ENCODE measurements at places on chromosomes 6 and 20.

- DNase-seq = no peak
Observed at GRCh38 chr6:106390088-106390487, 29.6 kb downstream of the CRYBG1 start.

- no peak for DNase-seq
Observed at GRCh38 chr6:150038202-150039062, 13.1 kb upstream of the RAET1L start.

- DNase-seq = peak; percentile 48
Observed at GRCh38 chr20:20837574-20838021, 125.2 kb upstream of the RALGAPA2 start.

- no peak for DNase-seq
Observed at GRCh38 chr20:1526896-1527295, 30.6 kb downstream of the SIRPD start.

DNA sequence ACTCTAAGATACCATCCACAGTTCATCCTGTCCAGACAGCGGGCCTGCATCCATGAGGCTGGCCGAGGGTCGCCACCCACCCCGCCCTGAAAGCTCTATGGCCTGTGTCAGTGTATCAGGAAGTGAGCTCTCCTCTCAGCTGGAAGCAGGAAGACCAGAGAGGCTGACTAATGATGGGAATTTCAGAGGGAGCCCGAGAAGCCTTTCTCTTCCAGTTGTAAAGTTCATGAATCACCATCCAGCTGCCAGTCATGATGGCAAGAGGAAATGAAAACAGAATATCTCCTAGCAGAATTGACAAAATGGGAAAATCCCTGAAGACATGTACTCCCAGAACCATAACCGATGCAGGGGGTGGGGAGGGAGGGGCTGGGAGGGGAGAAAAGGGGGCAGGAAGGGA lies 109.6 kb upstream of the RPS6KA2 start:
- DNase-seq = no peak

DNA sequence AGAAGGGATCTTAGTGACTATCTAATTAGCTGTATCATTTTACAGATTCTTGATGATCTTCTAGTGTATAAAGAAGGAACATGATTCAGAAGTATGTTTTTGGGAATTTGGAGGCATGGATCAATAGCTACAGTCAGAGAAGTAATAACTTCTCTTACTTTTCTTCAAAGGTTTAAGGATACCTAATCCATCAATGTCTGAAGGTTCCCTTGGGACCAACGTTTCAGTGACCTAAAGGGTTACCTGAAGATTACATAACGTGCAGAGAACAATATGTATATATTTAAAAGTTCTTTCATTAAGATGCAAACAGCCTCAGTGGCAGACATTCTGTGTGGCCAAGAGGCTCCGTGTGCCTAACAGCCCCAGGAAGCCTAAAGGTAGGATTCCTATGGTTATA lies 3.2 kb downstream of the HDAC2 start:
- DNase-seq = no peak

DNA sequence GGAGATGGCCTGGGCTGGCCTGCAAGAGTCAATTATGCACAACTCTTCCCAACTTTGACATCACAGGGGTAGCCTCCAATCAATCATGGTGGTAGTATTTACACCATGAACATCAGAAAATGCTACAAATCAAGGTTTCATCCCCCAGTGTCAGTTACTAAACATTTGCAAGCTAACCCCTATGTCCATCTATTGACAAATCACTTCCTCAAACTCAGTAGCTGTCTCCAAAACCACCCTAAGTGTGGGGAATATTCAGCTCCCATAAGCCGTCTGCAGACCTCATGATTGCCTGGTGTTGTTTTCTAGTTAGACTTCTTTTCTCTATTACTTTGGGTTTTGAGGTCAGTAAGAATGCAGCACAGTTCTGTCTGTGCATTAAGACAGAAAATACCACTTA lies 200.8 kb upstream of the RIN2 start:
- DNase-seq = no peak

- no peak for DNase-seq
Observed at GRCh38 chr6:97925504-97925903, 642.5 kb upstream of the MMS22L start.

DNA sequence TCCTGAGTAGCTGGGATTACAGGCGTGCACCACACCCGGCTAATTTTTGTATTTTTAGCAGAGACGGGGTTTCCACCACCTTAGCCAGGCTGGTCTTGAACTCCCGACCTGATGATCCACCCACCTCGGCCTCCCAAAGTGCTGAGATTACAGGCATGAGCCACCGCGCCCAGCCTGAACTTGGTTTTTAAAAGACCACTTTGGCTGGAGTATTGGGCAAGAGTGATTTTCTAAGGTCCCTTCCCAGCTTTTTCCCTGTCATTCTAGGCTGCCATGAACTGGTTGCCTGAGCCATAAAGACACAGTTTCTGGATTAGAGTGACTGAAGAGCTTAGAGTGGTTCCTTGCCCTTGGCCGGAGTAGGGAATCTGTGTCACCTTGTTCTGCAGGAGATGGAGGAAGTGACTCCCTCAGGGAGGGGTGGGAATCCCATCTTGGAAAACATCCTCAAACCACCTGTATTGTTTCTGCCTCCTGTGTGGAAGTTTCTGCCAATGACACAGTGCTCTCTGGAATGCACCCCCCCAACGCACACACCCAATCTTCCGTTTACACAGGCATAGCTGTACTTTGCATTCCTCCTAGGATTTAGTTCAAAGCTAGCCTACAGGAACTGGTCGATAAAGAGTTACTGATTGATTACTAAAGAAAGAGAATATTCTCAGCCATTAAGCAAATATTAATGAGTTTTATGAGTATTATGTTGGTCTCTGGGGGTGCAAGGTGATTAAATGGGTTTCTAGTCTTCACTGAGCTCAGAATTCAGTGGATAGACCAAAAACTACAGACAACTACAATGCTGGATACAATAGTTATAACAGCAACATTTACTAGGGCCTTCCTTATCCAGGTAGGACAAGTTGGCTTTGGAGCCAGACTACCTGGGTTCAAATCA lies 18.2 kb downstream of the BCL2L1 start:
- no peak for DNase-seq

GRCh38 chr6:168355716-168356522 lies 36.3 kb upstream of the DACT2 start:
- peak; percentile 2 for DNase-seq

GRCh38 chr6:3540253-3540820 lies 83.5 kb upstream of the SLC22A23 start:
- no peak for DNase-seq

GRCh38 chr6:44696686-44697085 lies 309.2 kb downstream of the CDC5L start:
- no peak for DNase-seq

DNA sequence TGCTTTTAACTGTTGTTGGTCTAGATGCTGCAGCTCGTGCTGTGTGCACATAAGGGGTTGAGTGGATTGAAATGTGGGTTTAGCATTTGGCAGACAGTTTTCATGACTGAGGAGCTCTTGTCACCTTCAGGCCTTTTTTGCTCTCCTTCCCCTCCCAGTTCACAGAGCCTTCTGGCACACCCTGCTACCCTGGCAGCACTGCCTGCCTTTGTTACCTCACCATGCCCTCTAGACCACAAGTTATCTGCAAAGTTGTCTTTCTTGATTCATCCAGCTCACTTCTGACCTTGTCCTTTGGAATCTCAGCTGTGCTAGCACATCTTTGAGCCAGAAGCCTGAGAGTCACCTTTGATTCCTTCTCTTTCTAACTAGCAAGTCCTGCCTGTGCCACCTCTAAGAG lies 348.9 kb upstream of the ZFP64 start:
- DNase-seq = no peak

GRCh38 chr20:17897566-17898307 lies 70.9 kb downstream of the SNX5 start:
- no peak for DNase-seq

- peak; percentile 61 for DNase-seq
Observed at GRCh38 chr6:143060806-143061596, at the start of gene AIG1. Gene AIG1, plus strand, starts transcription at chr6:143060889. Its CDS starts 37 bp downstream, at chr6:143060926.

DNA sequence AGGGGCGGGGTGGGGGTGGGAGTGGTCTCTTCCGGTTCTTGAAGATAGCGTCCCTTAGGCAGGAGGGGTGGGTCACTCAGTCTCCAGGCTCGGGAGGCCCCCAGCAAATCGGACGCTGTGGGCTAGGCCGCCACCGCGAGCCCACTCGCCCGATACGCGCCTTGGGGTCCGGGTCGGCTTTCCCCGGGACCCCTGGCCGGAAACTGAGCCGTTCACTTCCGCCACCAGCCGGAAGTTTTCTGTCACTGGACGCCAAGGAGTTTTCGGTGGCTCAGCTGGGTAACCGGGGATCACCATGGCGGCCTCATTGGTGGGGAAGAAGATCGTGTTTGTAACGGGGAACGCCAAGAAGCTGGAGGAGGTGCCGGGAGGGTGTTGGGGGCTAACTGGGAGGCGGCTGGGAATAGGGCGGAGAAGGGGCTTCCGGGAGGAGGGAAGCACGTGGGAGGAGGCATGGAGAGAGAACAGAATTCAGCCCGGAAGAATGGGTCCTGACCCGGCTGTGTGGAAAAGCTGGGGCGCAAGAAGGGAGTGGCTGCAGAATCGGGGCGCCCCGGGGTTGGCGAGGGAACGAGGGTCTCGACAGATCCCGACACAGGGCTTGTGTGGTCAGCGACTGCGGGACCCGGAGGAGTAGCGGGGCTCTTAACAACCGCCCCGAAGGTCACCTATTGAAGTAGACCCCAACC lies at the start of gene ITPA:
Gene ITPA (plus strand): TSS at position 242 of the 689 bp plus-strand sequence. CDS start 54 bp downstream, at position 296.
- DNase-seq = peak; percentile 75

- no peak for DNase-seq
Observed at GRCh38 chr20:64149809-64150560, 14.3 kb upstream of the MYT1 start.

GRCh38 chr20:11922561-11922960 lies 4.9 kb downstream of the BTBD3 start:
- no peak for DNase-seq

GRCh38 chr20:37245216-37246150 lies 16.1 kb downstream of the GHRH start:
- no peak for DNase-seq

DNA sequence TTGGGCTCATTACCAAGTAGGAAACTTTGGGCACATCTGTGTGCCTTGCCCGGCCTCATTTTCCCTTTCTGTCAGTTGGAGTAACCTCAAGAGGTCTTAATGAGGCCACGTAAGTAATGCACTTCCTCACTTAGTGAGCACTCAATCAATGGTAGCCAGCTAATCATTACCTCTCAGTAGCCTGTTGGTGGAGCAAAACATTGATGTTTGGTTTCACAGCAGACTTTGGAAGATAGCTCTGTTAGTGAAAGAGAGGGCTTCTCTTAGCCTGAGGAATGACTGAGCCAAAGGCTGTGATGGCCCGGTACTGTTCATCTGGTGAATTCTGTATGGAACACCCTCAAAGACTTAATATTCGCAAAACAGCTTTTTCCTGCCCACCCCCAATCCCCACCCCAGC lies 55.9 kb upstream of the ID4 start:
- no peak for DNase-seq

DNA sequence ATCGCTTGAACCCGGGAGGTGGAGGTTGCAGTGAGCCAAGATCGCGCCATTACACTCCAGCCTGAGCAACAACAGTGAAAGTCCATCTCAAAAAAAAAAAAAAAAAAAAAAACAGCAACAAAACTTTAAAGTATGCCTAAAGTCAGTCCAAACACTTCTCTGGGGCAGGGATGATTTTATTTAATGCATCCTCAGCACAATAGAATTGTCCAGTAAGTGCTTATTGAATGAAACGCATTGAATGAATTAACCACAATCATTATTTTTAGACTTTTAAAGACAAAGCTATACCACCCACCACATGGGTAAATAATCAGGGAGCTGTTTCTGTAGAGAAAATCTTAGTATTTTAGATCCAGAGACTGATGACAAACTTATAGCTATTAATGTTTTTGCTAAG lies 16.6 kb upstream of the CTAGE9 start:
- no peak for DNase-seq

DNA sequence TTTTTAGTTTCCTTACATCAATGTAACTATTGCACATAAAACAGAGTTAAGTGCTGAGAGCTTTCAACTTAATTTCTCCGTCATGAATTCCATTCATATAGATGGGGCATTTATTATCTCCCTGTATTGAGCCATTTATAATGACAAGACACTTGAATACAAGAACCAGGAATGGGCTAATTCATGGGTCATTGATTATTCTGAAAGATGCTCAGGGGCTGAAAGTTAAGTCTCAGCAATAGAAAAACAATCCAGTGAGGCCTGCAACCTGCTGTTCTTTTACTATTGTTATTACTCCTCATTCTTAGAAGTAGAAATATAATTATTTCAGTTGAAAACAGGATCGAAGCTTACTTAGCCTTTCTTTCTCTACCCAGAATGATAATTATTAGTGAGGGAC lies 307.7 kb downstream of the MMUT start:
- DNase-seq = no peak

DNA sequence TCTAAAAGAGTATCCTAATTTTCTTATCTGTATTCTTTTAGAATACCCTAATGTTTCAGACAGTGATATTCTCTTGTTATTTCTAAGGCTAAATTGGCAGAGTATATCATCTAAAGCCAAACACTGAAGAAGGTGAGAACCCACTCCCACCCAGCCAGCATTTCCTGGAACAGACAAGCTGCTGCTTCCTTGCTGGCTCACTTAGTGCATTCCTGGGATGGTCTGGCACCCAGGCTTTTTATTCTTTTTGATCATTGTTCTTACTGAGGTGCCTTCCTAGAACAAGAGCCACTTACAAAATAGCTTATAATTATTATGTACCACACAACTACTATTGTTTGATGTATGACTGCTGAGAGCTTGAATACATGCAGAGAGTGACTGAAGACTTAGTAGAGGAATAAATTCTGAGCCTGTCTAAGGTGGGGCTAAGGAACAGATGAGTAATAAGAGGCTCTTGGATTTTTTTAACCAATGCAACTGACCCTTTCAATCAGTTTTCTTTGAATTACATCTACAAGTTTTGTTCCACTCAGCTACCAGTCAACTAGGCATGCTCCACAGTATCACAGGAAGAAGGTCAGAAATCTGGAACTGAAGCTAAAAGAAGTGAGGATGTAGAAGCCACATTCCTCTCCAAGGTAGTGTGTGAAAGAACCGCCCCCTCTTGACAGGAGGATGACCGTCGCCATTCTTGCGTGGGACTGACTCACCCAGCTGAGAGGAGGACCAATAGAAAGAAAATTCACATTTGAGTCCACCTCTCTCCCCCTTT lies 30.1 kb downstream of the PRPH2 start:
- DNase-seq = no peak
